ENCODE measurements at places on chromosomes 11 and 22. TPM values are rescaled to one million over a fixed set of nuclear protein-coding genes. Genes with fewer than 3 reads are reported as not detected.
A peak's percentile ranks its signal among the peaks of the same experiment; 100 is the strongest.

- no peak for DNase-seq
Observed at GRCh38 chr22:24393848-24394247, 33.6 kb upstream of the ADORA2A start.

GRCh38 chr22:44632541-44633396, 69.2 kb upstream of the PRR5 start:
- peak; percentile 38 for DNase-seq

Gene RAG2
- not detected for total RNA-seq

- DNase-seq, result no peak
Observed at GRCh38 chr11:35313066-35313759, 106.1 kb downstream of the SLC1A2 start.

GRCh38 chr11:130096823-130097222, 27.1 kb downstream of the APLP2 start:
- no peak for DNase-seq

Gene ACER3
- total RNA-seq, result 22.0 TPM

DNA sequence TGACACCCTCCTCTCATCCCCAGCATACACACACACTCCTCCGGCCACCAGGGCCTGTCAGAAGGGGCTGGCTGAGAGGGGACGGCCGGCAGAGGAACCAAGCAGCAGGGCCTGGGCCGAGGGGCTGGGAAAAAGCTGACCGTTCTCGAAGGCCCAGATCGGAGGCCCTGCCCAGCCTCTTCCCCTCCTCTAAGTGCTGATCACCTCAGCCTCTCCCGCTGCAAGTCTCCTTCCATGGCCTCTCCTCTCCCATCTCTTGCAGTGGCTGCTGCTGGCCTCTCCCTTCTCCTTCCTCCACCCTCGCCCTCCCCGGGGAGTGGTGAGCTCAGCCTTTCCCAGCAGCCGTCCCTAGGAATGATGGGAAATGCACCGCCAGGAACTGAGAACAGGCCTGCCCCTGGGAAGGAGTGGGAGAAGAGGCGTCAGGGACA, 39.6 kb downstream of the ARRB1 start:
- DNase-seq, result peak; percentile 95

- DNase-seq, result no peak
Observed at GRCh38 chr11:111456086-111456858, 55.9 kb downstream of the BTG4 start.

GRCh38 chr22:21735200-21736083, at the start of gene YPEL1:
YPEL1 (minus strand) TSS chr22:21735794; CDS start chr22:21710744, 25,050 bp downstream.
- peak; percentile 99 for DNase-seq

Gene TRIM66
- 13.4 TPM for total RNA-seq

- no peak for DNase-seq
Observed at GRCh38 chr11:114081641-114082414, 22.3 kb downstream of the ZBTB16 start.

- peak; percentile 46 for DNase-seq
Observed at GRCh38 chr11:69893631-69894030, 74.4 kb upstream of the FGF3 start.

Gene SFI1
- 20.5 TPM for total RNA-seq

- peak; percentile 50 for DNase-seq
Observed at GRCh38 chr11:2205981-2206690, 34.5 kb upstream of the TH start.

GRCh38 chr11:77400271-77400670, 73.6 kb downstream of the PAK1 start:
- no peak for DNase-seq

DNA sequence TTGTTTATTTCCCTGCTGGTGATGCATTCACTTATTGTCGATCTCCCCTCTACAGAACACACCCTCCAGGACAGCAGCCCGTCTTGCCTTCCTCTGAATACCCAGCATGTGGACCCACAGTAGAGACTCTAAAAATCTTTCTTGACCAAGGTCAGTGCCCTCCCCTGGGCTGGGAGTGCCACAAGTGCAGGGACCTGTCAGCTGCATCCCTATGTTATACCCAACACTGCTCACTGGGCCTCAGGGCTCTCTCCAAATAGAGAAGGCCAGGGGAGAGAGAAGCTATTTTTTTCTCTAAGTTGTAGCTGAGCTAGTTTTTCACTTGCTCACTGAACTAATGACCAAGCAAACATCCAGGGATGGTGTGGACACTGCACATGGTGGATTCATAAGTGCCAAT, 9.8 kb downstream of the KCNJ1 start:
- no peak for DNase-seq

- no peak for DNase-seq
Observed at GRCh38 chr11:109641549-109641948, 219.6 kb downstream of the C11orf87 start.

- no peak for DNase-seq
Observed at GRCh38 chr11:73372375-73372993, 3.7 kb upstream of the RELT start.

GRCh38 chr11:123590296-123590912, 64.0 kb downstream of the SCN3B start:
- no peak for DNase-seq

GRCh38 chr11:32448232-32448631, 12.9 kb upstream of the WT1 start:
- DNase-seq, result no peak

GRCh38 chr22:20421507-20421874, 16.1 kb downstream of the SCARF2 start:
- DNase-seq, result peak; percentile 15

DNA sequence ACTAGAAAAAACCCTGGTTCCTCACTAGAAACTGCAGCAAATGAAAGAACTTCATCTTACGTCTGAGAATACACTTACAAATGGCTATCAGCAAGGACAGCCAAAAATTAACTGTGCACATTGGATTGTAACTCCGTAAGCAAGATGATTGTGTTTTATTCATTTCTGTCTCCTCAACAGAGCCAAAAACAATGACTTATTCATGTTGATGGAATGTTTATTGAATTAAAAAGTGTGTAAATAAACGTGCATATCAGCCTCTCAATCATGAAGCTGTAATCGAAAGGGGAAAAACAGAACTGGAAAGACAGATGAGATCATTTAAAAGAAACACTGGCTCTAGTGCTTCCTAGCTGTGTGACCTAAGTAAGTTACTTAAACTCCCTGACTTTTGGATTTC, 307.5 kb upstream of the ZC3H12C start:
- DNase-seq, result no peak

Gene SLC22A8
- total RNA-seq, result not detected

DNA sequence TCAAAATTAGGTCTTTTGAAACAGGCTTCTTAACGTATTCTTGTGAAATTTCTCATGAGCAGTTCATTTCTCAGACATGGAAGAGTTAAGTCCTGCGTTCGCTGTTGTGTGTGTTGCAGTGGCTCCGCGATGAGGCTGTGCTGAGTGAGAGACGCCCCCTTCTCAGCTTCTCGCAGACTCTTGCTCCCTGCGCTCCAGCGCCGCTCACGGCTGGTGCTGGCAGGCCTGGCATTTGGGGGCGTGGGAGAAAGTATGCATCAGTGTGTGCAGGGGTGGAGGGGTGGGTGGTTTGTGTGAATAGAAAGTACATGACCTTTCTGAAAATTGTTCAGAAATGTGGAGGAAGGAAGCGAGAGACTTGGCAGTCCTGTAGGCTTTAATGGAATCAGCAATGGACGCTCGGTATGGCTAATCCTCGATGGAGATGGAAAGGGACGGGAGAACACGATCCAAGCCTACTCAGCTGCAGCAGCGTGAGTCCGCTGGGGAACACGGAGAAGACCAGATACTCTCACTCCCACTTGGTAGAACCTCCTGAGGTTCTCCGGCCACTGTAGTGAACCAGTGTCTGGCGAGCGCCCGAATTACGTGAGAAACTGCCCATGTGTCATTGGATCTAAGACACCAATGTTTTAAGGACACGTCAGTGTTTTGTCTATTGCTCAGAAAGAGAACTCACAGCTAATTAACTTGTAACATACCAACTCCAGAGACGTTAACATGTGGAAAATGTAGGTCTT, 5.9 kb downstream of the TAB1 start:
- DNase-seq, result peak; percentile 90
